ENCODE measurements at places on chromosomes 5 and 9. TPM values are rescaled to one million over a fixed set of nuclear protein-coding genes. Genes with fewer than 3 reads are reported as not detected.

DNA sequence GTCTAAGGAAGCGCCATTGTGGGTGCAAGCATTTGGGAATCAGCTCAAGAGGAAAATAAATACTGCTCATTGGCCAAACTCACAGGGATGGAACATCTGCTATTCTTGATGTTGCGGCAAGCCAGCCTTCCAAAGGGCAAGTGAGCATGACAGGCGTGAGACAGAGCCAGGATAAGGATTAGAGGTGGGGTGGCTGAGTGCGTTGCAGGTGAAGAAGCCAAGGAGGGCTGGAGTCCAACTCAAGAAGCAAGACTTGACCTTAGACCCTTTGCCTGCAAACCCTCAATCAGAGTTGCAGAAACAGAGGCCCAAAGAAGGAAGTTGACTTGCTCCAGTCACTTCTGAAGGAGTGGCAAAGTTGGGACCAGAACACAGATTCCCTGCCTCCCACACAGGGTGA is 79.4 kb downstream of the WWC1 start:
- no peaks in the 10 kb centered on the region for H3K27me3 ChIP-seq
- no peaks in the 10 kb centered on the region for H3K36me3 ChIP-seq
- no peak overlapping the region for H3K27ac ChIP-seq
- H3K4me3 ChIP-seq: no peak overlapping the region
- no peak for DNase-seq

- no peaks in the 10 kb centered on the region for H3K36me3 ChIP-seq
- no peaks in the 10 kb centered on the region for H3K27me3 ChIP-seq
- H3K4me3 ChIP-seq: peak overlapping the region; percentile 91
- DNase-seq: no peak
Measured at GRCh38 chr9:35659340-35659739, 1.2 kb downstream of the CCDC107 start.

DNA sequence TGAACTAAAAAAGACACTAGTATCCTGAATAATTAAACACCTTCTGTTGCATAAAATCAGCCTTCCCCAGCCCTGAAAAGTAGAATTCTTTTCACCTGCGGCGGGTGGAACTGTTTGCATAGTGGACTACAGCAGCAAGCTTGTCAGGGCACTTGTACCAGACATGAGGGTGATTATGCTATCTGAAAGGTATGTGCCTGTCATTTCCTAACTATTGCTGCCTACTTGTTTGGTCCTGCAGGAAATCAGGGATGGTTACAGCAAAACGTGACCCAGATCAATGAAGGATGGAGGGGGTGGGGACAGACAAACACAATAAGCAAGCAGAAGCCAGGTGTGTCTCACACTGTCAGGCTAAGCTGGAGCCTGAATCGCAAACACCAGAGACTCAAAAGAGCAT is 385.6 kb downstream of the MLLT3 start:
- no peak overlapping the region for H3K4me3 ChIP-seq
- H3K4me1 ChIP-seq: no peaks in the 10 kb centered on the region
- no peak for DNase-seq
- no peak overlapping the region for H3K27ac ChIP-seq

DNA sequence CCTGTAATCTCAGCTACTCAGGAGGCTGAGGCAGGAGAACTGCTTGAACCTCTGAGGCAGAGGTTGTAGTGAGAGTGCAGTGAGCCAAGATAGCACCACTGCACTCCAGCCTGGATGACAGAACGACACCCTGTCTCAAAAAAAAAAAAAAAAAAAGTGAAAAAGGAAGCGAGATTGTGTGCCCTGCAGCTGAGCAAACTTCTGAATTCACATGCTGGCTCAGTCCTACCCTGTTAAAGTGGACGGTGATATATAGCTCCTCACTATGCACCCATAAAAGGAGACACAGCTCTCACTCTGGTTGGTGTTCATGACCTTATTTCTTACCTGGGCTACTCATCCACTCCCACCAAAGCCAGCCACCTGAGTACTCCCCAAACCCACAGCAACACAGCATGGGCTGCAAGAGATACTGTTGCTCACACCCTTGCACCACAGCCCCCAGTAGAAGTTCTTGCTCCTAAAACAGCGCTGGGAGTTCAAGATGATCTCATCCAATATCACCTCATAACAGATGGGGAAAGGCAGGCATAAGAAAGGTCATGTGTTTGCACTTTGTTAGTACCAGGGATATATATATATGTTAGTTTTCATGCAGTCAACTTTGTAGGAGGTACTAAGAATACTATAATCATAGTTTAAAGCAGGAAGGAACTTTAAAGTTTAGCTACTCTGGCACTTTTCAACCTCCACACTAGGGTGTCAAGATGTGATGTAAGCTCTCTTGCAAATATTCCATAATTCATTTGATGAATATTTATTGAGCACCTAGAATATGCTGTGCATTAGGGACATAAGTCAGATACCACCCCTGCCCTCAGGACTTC is 4.0 kb downstream of the TTLL11 start:
- H3K27ac ChIP-seq: peak overlapping the region; percentile 58
- no peaks in the 10 kb centered on the region for H3K36me3 ChIP-seq
- peaks cover 61% of the 10 kb centered on the region for H3K4me1 ChIP-seq

- DNase-seq: peak; percentile 52
- H3K36me3 ChIP-seq: no peaks in the 10 kb centered on the region
- H3K27ac ChIP-seq: no peak overlapping the region
- H3K4me3 ChIP-seq: no peak overlapping the region
Measured at GRCh38 chr9:134226221-134226930, 62.0 kb upstream of the RNU6ATAC start.

DNA sequence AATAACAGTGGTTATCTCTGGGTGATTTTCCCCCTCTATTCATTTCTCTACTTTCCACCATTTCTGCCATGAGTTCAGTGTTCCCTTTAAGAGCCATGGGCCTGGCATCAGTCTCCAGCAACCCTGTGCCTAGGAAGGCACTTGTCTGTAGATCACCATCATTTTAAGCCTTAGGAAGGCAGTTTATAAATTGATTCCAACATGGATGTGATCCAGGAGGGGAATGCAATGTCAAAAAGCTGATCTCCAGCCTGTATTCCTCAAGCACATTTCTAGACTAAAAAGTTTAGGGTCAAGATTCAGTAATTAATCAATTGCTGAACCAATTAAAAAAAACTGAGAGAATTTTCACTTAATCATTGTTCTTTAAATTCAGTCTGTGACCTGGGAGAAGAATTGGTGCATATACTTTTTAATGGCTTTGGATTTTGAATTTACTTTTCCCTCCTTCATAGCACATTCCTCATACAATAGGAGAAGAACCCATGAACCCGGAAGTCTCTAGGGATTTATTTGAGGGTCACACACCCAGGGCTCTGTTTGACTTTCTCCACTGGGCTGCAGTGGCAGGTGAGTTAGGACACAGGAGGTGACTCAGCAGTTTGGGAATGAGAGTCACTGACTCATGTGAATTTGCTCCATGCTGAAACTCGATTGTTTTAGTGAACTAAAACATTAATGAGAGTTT is 6.1 kb upstream of the ERMP1 start:
- H3K36me3 ChIP-seq: no peaks in the 10 kb centered on the region
- DNase-seq: no peak
- no peaks in the 10 kb centered on the region for H3K27me3 ChIP-seq
- H3K27ac ChIP-seq: no peak overlapping the region
- no peaks in the 10 kb centered on the region for H3K4me1 ChIP-seq

DNA sequence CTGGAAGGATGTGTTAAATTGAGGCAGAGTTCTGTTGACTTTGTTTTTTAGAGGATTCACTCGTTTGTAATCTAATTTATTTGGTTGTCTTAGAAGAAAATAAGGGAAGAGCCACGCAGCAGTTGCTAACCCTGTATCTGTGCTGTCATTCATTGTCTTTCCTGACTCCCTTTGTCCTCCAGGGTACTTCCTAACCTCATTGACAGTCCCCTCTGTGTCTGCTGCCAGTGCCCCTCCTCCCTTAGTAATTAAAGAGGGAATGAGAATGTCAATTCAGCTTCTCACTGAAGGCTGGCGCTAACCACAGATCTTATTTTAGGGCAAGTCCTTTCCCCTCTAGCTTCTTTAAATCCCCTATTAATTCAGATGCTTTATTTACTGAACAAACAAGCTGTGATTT is 84.0 kb downstream of the MAST4 start:
- H3K36me3 ChIP-seq: no peaks in the 10 kb centered on the region
- no peak overlapping the region for H3K27ac ChIP-seq
- H3K4me1 ChIP-seq: peaks cover under 1% of the 10 kb centered on the region
- H3K4me3 ChIP-seq: no peak overlapping the region

DNA sequence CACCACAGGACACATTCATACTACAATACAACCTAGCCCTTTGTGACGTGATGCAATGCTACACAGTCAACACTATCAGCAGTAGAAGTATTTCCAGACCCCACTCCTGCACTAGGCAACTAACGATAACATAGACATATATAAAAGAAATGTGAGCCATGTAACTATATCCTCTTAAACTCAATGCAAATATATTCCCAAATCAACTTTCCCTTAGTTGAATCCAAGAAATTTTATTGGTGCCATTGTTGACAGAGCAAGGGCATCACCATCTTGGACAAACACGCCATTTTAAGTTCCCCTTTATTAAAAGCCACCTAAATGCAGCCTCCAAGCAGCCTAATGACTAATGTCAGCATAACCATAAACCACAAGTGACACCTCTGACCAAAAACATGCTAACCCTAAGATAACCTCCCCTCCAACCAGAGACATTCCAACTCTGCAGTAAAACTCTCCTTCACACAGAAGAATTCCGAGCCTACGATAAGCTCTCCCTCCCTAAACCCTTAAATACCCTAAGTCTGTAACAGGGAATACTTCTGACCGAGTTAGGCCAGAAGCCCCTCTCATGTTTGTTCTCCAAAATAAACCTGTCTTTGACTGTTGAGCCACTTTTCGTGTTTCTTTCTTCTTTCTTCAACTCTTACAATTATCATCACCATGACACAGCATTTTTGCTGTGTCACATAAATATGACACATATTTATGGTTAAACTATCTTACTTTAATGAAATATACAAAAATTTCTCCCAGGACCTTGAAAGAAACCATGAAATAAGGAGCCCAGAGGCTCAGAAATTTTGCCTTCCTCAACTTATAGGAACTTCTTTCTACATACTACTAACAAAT is 1497.8 kb downstream of the EFNA5 start:
- no peak overlapping the region for H3K27ac ChIP-seq
- H3K4me1 ChIP-seq: no peaks in the 10 kb centered on the region
- H3K36me3 ChIP-seq: no peaks in the 10 kb centered on the region
- H3K27me3 ChIP-seq: no peaks in the 10 kb centered on the region
- no peak for DNase-seq

DNA sequence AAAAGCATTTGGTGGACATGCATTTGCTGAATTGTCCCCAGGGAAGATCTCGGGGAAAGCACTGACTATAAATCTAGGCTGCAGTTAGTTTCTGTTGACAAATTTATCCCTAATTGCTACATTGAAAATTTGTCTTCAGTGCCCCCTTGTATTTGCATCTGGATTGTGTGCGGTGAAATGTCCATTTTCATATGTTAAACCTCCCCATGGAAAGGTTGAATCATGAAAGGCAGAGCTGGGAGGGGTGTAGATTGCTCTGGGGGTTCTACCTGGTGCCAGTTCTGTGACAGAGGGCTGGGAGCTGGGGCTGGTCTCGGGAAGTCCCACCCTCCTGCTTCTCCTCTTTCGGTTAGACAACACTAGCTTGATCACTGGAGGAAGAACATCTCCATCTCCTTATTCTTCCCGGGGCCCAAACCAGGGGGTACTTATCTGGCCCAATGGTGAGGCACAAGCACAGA is 101.9 kb downstream of the GADD45G start:
- H3K27ac ChIP-seq: no peak overlapping the region
- no peaks in the 10 kb centered on the region for H3K36me3 ChIP-seq
- no peak for DNase-seq
- H3K27me3 ChIP-seq: no peaks in the 10 kb centered on the region

Gene GABRA1
- not detected for total RNA-seq

Gene RECK
- total RNA-seq: 5.7 TPM

Gene GOLGA1
- total RNA-seq: 16.5 TPM

Data from heart right ventricle (tissue), 16 donors.